Fibroblast of skin of scalp (primary cell): ENCODE measurements at places on chromosomes 4 and X.

DNA sequence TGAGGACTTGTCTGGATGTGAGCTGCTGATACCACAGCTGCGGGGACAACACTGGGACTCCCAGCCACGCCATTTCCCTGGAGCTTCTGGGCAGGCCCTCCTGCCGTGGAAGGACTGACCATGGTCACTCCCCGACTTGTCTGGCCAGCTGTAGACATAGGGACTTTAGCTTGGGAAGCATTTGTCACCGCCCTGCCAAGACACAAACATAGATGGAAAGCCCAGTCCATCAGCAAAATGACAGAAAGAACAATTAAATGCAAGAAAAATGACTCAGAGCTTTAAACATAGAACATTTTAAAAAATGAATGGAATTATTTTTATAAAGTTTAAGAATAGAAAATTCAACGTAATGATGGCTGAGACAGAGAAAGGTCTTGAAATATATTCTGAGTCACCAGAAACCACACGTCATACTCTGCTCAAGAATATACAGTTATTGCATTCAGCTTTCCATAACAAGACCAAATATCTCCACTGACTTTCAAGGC, 107.6 kb upstream of the CBR4 start:
- peak; percentile 96 for DNase-seq

- DNase-seq, result no peak
Observed at GRCh38 chrX:19742826-19743225, 144.6 kb downstream of the SH3KBP1 start.

DNA sequence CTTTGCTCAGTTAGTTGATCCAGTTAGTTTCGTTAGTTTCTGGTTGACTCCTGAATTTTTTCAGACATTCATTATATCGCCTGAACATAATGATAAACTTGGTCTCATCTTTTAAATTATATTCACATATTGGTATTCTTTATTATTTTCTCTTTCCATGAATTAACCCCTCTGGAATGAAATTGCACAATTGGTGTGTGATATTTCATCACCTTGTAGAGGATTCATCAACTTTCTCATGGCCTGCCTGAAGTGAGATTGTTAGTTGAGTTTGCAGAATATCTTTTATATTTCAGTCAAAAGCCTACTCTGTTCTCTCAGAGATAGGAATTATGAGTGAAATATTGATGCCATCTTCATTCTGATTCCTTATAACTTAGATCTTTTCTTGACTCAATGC, 1160.6 kb upstream of the AGA start:
- peak; percentile 1 for DNase-seq

DNA sequence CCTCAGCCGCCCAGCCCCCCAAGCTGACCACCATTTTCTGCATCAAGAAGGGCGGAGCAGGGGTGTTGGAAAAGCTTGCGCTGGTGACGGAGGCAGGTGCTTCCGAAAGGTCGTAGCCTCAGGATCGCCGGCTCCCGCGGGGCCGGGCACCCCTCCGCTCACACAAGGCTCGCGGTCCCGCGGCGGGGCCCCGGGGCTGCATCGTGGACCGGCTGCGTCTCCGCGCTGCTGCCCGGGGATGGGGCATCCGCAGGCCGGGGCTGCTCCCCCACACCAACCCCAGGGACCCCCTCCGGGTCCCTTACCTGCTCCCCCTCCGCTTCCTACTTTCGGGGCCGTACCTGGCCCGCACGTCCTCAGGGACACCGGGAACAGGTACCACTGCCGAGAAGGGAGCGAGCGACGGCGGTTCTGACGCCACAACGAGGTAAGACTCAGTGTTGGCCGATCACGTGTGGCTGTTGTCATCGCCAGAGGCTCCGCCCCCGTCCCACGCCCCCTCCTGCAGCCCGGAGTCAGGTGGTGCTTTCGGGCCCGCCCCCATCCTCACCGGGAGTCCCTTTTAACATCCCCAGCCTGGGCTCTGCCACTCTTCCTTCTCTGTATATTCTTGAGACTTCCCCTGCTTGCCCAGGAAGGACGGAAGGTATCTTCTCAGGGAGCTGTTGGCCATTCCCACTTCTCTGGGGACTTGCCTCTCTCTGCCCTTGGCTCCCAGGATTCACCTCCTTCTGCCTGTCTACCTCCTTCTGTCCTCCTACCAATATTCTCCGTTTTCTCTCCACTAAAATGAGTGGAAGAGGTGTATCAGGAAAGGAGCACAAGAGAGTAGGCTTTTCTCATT, at the start of gene BEX2:
BEX2 (minus strand) TSS at position 436 of the 844 bp plus-strand sequence. CDS start 1,014 bp downstream, outside the sequence.
- DNase-seq, result no peak

DNA sequence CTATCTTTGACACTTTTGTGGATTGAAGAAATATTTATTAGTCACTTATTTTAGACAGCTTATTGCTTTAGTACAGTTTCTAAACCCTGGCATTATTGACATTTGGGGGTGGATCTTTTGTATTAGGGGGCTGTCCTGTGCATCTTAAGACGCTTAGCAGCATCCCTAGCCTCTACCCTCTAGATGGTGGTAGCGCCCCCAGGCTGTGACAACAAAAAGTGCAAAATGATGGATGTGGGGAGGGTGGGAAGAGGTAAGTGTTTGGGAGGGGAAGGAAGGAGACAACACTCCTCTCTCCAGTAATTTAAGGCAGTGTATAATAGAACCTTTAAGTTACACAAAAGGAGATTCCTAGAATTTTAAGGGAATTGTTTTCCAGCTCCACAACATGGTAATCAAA, 1210.6 kb downstream of the C4orf33 start:
- no peak for DNase-seq

DNA sequence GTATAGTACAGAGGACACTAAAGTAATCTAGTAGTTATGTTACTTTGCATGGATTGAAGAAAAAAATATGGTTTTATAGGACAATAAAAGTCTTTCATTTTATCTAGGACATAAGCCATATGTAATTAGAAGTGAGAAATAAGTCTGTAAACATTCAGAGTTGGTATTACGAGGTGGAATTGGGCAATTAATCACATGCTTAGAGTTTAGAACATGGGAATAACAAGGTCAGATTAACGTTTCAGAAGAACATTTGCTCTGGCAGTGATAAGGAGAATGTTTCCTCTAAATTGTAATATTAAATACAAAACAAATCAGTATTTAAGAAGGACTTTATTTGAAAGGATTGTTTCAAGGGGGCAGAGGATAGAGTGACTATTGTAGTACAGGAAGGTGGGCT, 15.6 kb upstream of the SULT1E1 start:
- no peak for DNase-seq

GRCh38 chrX:53265771-53266574, 15.4 kb downstream of the IQSEC2 start:
- peak; percentile 78 for DNase-seq

DNA sequence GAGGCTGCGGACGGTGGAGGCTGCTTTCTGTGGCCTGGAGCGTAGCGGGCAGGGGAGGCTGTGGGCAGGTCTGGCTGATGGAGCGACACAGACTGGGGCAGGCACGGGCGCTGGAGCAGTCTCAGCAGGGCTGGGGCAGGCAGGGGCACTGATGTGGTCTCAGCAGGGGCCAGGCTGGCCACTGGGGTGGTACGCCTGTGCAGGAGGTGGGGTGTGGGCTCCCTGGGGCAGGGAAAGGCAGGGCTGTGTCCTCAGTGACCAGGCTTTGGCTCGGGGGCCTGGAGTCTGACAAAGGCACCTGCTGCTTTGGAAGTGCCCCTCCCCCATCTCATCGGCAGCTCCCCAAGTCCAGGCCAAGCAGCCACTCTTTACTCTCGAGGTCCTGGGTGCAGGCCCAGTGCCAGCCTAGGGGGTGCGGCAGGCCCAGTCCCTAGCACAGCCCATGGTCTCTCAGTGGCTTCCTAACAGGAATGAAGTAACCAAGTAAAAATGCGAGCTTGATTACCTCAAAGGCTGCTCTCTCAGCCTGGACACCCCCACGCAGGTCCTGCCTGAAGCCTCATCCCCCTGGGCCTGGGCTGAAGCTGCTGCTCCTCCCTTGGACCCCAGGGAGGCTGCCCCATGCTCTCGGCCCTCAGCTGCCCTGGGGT, 55.5 kb downstream of the ADRA2C start:
- DNase-seq, result no peak

- no peak for DNase-seq
Observed at GRCh38 chr4:7031558-7032449, 11.4 kb upstream of the TADA2B start.

- DNase-seq, result peak; percentile 17
Observed at GRCh38 chr4:3766785-3767569, 792 bp downstream of the ADRA2C start.

GRCh38 chr4:2354118-2354517, 64.3 kb downstream of the ZFYVE28 start:
- peak; percentile 29 for DNase-seq

- peak; percentile 87 for DNase-seq
Observed at GRCh38 chrX:133412246-133412645, 3.0 kb downstream of the GPC4 start.

DNA sequence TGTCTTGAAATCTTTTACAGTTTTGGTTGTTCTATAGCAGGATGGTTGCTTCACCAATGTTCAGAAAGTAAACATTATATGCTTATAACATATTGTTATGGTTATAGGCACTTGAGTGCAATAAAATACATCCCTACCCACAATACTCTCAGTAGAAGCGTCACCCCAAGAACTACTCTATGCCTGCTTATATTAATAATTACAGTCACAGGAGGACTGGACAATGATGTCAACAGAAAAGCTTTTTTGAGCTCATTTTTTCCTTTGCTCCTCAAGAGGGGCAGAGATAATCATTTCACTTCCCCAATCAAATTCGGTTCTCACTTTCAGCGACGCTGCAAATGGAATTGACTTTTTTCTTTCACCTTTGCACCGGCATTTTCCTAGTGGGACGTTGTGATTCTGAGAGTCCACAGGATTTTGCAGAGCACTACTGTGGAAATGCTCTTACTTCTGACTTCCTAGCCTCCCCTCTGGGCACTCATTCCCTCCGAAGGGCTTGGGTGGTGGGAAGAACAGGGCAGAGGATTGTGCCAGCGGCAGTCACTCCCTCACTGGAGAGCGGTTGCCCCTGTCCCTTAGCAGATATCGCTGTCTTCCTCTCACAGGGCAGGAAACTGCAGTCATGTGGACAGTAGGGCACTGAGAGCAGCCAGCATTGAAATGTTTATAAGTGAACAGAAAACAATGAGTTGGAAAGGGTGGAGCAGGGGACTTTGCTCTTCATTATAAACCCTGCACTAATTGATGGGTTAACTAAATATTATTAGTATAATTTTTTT, 24.9 kb upstream of the SGMS2 start:
- DNase-seq, result no peak

DNA sequence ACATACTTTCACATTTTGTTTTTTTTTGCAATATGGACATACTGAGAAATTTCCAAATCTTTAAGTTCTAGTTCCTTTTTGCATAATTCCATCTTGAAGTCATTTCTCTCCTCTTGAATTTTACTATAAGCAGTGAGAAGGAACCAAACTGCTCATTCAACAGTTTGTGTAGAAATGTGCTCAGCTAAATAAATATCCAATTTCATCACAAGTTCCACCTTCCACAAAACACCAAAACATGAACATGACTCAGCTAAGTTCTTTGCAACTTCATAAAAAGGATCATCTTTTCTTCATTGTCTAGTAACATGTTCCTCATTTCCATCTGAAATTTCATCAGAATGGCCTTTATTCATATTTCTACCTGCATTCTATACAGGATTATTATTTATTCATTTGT, 77.3 kb upstream of the FGF13 start:
- no peak for DNase-seq

GRCh38 chr4:149999485-150000074, 78.7 kb upstream of the DCLK2 start:
- peak; percentile 86 for DNase-seq

GRCh38 chr4:90198086-90198847, 71.1 kb downstream of the CCSER1 start:
- DNase-seq, result no peak
